GM12891 (cell line): ENCODE measurements at places on chromosomes 11 and 22.

DNA sequence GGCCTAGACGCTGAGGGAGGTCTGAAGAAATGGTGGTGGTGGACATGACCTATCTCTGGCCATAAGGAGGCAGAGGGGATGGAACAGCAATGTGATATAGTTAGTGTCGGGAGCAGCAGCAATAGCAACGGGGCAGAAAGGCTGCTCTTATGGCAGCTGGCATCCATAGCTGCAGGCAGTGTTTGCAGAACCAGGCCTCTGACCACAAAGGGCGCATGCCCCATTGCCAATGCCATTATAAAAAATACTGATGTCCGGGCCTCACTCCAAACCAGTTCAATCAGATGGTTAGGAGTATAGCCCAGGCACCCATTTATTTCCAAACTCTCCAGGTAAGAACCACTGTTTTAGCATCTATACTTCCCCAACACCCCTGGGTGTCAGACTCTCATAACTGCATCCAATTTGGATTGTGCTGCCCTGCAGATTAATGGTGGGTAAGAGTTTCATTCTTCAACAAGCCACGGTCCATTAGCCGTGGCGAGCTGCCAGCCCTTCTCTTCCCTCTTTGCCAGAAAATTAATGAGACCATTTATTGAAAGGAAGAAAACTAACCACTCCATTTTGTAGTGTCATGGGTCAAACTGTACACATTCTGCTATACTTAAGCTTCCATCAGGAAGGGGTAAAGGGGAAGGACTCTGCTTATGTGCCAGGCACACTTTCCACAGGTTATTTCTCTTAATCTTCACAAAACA is 72.8 kb upstream of the SPON1 start:
- no peak for DNase-seq

GRCh38 chr11:7690648-7691047 is 15.6 kb downstream of the OVCH2 start:
- no peak for DNase-seq

DNA sequence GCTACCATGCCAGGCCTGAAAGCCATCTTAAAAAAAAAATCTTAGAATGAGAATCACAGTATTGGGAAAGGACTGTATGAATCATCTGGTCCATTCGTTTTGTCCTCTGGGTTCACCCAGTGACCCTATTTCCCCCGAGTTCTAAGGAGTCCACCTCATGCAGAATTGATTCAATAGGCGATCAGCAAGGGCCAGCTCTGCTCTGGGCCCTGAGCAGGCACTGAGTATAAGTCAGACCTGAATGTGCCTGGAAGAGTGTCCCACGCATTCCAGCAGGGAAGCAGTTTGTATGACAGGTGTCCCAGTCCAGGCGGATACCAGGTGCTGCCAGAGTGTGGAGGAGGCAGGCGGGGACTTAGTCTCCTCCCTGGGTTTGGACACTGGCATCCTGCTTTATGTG is 883 bp upstream of the HMOX1 start:
- no peak for DNase-seq

DNA sequence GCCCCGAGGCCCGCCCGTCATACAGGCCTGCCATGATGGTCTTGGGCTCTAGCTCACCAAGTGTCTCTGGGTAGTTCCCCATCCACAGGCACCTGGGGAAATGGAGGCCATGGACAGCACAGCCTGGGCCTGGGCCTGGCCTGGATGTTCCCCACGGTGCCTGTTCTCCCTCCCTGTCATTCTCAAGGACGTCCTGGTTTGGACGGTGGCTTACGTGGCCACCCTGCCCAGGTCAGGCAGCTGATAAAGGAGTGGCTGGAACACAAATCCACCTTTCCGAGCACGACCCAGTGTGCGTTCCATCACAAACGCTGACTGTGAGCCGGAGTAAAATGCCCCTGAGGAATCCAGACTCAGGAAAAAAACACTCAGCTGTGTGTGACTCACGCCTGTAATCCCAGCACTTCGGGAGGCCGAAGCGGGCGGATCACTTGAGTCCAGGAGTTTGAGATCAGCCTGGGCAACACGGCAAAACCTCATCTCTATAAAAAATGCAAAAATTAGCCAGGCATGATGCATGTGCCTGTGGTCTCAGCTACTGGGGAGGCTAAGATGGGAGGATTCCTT is 41.2 kb upstream of the TESMIN start:
- DNase-seq: no peak

DNA sequence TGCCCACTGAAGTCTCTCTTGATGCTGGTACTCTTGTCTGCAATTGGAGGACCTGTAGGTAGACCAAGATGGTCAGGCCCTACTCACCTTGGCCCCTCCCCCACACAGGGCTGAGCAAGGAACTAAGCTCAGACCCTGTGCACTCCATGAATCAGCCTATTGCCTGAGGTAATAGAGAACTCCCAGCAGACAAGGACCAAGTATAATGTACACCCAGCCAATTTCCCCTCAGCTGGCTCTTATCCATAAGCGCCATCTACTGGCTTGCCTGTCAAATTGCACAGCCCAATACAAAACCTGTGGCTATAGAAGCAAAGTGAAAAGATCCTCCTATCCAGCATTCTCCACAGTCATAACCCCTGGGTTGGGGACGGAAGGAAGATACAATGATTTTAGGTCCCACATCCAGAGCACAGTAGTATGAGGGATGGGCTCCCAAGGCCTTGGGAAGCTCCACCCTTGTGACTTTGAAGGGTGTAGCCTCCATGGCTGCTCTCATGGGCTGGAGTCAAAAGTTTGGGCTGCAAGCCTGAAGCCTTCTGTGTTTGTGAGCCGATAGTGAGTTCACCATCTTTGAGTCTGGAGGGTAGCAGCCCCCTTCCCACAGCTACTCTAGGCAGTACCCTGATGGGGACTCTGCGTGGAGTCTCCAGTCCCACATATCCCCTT is 56.0 kb downstream of the GLYATL2 start:
- DNase-seq: no peak

DNA sequence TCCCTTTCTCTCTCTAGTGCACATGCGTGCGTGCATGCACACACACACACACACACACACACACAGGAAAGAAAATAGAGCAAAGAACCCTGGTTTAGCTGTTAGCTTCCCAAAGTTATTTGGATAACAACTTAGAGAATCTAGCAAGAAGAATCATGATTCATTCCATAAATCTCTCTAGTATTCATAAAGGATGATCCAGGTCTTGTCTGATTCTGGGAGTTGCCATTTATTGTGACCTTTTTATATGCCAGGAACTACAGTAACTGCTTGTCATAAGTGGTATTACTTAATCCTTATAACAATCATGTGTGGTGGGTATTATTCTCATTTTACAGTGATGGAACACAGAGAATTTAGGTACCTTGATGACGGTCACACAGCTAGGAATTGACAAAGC is 141.5 kb upstream of the MTMR2 start:
- no peak for DNase-seq

DNA sequence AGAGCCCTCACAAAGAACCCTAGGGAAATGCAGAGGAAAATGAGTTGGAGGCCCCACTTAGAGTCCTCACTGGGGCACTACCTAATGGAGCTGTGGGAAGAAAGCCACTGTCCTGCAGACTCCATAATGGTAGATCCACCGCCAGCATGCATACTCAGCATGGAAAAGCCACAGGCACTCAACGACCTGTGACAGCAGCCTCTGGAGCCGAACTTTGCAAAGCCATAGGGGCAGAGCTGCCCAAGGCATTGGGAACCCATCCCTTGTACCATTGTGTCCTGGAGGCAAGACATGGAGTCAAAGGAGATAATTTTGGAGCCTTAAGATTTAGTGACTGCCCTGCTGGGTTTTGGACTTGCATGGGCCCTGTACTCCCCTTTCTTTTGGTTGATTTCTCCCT is 18.8 kb downstream of the BBOX1 start:
- no peak for DNase-seq

DNA sequence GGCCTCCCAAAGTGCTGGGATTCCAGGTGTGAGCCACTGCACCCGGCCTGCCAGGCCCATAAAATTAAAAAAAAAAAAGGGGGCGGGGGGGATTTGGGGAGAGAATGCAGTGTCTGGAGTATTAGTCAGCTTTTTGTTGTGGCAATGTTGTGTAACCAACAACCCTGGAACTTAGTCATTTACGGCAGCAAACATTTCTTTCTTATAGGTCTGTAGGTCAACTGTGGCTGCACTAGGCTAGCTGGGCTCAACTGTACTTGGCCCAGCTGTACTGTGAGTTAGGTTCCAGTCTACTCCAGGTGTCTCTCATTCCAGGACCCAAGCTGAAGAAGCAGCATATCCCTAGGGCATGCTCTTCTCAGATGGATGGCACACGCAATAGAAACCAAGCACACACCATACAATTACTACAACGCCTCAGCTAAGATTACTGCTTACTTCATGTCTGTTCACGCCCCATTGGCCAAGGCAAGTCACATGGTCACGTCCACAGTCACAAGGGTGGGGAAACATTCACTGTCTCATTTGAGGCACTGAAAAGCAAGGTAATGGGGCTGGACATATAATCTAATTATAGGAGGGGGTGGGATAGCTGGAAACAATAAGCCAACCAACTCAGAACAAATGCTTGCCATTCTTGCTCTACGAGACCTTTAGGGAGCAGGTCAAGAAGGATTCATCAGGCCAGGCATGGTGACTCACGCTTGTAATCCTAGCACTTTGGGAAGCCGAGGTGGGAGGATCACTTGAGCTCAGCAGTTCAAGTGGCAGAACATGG is 10.4 kb upstream of the SPINDOC start:
- DNase-seq: no peak

GRCh38 chr11:76424379-76424778 is 20.4 kb upstream of the EMSY start:
- DNase-seq: peak; percentile 21

DNA sequence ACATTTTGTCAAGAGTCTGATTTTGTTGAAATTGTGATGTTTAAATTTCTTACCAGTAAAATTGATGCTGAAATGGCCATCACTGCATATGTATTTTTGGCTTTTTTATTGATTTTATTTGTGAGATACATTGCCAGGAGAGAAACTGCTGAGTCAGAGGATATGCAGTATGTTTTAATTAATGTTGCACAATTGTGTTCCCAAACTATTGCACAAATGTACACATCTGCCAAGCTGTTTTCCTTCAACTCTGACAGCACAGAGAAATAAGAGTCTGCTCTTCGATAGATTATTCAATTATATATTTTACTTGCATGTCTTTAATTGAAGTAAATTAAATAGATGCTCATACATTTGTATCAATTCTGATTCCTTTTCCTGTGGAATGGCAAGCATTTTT is 640.2 kb upstream of the LUZP2 start:
- no peak for DNase-seq

GRCh38 chr11:71433648-71434450 is 14.3 kb downstream of the DHCR7 start:
- DNase-seq: no peak

DNA sequence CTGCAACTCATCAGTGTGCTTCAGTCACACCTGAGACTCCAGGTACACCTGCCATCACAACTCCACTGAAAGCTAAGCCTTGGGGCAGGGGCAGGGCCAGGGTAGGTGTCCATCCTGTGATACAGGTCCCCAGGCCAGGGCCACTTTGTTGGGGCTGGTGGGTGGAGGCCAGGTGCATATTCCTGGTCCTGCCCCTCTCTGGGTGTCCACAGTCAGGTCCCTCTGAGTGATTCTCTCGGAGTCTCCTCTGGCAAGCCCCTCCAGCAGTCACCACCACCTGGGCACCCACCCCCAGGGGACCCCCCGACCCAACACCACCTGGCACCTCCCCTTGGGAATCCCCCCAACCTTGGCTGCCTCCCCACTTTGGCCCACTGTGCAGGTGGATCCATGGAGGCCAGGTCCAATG is 9.5 kb upstream of the ACR start:
- DNase-seq: no peak

DNA sequence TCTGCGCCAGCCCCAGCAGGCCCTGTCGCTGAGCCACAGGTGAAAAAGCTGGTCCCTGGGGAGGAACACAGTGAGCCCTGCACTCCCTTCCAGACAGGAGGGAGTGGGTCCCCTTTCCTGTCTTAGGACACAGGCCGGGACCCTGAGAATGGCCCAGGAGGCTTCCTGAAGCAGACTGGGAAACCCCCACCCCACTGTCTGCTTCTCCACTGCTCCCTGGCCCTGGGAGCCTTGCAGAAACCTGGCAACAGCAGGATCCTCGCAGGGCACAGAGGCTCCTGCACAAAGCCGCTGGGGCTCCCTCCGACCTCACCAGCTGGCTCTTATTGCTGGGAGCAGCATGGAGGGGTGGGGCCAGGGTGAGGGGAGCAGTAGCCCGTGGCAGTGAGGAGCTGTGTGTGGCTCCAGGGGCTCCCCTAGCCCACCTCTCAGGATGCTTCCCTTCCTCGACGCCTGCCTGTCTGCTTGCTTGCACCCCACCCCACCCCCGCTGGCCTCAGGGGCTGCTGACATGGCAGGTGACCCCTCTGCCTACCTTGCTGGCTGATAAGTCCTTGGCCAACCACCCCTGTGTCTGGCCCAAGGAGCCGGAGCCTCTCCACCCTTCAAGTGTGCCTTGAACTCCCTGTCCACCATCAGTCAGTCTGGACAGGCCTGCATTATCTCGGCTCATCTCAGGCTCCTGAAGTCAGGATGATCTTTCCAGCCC is 72.1 kb upstream of the KCNQ1OT1 start:
- DNase-seq: no peak

GRCh38 chr11:64778473-64779298 is at the start of gene SF1:
Gene SF1, minus strand, starts transcription at chr11:64778542. Its CDS starts 150 bp downstream, at chr11:64778392.
- peak; percentile 84 for DNase-seq

GRCh38 chr11:73259406-73260126 is 12.6 kb upstream of the P2RY6 start:
- DNase-seq: no peak

DNA sequence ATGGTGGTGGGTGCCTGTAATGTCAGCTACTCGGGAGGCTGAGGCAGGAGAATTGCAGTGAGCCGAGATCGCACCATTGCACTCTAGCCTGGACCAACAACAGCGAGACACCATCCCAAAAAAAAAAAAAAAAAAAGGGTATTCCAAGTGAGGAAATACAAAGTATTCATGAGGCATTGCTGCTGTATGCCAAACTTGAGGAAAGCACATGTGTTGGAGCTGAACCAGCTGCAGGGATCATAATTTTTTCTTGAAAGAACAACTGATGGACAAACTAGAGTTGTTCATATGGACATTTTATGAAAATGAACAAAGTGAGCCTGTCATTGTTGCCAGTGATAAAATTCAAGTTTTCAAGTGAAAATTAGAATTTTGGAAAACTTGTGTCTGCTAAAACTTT is 15.8 kb downstream of the MARK2 start:
- no peak for DNase-seq

DNA sequence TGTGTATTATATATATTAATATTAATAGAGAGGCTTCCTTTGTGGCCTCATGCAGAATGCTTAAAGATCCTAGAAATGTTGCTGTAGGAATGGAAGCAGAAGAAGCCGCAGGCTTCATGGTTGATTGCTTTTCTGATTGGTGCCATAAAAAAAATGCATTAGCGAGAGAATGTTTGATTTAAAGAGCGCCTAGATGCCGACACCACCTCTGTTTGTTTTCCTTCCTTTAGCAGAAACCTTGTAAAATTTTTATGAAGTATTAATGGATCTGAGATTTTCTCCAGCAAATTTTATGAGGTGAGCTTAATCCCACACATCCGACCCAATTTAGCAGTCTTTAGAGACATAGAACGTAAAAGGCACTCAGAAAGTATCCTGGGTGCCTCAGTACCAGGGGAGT is 587.5 kb downstream of the NTM start:
- no peak for DNase-seq

GRCh38 chr11:15692739-15693138 is 578.0 kb downstream of the INSC start:
- DNase-seq: no peak

GRCh38 chr11:28099715-28100114 is 8.2 kb downstream of the KIF18A start:
- no peak for DNase-seq

GRCh38 chr11:7582338-7582985 is 68.7 kb downstream of the PPFIBP2 start:
- no peak for DNase-seq

GRCh38 chr11:58134151-58134550 is 8.8 kb upstream of the OR9I1 start:
- DNase-seq: no peak
